ENCODE measurements at places on chromosomes 6 and 20. TPM values are rescaled to one million over a fixed set of nuclear protein-coding genes. Genes with fewer than 3 reads are reported as not detected.

DNA sequence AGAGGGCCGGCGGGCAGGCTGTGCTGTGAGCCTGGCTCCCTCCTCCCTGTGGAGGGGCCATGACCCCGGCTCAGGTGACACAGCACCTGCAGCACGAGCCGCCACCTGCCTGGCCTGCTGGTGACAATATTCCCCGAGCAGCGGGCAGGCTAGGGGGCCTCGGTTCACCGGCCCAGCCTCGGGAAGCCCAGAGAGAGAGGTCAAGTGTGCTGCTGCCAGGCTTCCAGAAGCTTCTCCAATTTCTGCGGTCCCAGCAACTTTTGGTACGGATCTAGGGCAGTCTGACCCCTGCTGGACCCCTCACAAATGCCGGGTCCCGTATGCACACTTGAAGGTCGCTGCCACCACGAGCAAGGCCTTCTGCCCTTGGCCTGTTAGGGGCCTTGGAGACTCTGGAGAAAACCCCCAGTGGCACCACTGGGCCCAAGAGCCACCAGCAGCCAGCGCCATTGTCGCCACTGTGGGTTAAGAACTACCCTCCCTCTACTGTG is 38.6 kb upstream of the NOL4L start:
- peak; percentile 59 for DNase-seq

DNA sequence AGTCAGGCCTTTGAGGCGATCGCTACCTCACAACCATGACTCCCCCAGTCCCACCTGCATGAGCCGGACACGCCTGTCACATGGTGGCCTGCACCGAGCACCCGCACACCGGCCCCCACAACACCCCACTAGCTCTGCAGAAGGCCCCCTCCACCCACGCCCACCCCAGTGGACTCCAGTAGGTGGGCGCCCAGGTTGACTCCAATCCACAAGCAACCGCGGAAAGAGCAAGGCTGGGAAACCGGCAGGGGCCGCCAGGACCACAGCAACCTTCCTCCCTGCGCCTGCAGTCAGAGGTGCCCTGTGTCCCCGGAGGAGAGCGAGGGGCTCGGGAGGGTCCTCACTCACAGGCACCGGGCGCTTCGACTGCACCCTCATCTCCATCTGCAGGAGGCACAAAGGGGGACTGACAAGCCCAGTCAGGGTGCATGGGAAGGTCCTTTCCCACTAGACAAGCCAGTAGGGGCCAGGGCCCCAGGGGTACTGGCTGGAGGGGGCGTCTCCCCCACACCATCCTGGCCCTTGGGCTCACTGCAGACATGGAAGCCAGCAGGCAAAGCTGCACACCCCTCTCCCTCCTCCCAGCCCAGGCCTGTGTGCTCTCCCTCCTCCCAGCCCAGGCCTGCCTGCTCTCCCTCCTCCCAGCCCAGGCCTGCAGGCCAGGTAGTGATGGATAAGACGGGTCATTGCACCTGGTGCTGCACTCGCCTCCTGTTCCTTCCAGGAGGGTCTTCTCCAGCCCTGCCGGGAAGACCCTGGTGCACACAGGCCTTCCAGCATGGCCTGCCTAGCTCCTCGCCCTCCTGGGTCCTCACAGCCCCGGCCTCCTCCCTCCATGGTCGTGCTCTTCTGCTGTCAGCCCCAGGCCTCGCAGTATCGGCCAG is 137.2 kb downstream of the DLL1 start:
- no peak for DNase-seq

EBF4 gene
- total RNA-seq = 2.7 TPM

DNA sequence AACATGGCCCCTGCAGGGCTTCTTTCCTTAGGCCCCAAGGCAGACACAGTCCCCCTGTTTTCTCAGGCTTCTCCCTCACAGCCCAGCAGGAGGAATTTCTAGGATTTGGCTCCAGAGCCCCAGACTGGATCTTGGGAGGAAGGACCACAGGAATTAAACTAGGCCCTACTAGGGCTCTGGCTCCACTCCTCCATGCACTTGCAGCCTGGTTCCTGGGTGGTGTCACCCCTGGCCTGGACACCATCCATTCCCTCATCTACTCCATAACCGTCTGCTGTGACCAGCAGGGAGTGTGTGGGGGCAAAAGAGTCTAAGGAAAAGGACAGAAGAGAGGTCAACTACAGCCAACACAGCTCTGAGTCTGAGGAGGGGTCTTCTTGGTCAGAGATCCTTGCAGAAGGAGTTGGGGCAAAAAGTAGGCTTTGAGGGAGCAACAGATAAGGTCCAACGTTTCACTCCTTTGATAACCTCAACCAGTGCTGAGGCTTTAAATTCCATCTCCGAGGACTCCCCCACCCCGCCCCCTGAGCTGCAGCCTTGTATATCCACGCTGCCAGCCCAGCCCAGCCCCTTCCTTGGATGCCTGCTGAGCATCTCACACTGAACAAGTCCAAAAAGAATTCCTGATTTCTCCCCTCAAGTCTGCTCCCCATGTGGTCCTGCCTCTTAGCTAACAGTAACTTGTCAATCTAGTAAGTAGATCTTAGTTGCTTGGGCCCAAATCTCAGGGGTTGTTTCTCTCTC is 27.9 kb upstream of the SPDEF start:
- DNase-seq = no peak

GRCh38 chr6:43766964-43767461 is 3.0 kb upstream of the VEGFA start:
- DNase-seq = peak; percentile 14

All from WTC11 (cell line).